ENCODE measurements at places on chromosomes 12 and 14.

DNA sequence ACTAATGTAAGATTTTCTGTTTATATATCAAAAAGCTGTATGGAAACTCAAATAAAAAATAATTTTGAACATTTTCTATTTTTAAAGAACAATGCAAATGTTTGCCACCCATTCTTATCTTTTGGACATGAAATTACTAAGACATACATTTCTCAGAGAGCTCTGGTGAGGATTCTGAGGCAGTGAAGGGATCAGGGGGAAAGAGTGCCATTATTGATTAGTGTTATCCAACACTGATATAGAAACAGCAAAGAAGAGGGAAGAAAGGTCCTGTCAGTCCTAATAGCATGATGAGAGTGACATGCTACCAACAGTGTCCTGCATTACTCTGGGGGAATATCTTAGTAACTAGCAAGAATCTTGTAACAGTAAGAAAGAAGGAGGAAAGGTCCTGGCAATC, 282.2 kb downstream of the RPL10L start:
- no peak for DNase-seq

DNA sequence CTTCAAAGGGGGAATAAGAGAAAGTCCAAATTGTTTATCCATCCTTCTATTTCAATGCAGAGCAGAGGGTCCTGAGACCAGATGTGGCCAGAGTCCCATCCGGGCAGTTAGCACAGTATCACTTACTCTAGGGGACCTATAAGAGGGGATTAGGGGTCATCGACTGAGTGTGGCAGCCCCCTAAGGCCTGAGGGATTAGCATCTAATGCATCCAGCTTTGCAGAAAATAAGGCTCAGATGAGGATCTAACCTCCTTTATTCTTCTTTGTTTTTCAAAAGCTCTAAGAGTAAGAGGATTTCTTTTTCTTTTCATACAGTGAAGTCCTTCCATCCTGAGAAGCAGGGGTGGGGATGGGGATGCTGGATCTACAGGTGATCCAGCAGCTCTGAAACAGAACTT, 43.5 kb downstream of the NEUROD4 start:
- DNase-seq: no peak

DNA sequence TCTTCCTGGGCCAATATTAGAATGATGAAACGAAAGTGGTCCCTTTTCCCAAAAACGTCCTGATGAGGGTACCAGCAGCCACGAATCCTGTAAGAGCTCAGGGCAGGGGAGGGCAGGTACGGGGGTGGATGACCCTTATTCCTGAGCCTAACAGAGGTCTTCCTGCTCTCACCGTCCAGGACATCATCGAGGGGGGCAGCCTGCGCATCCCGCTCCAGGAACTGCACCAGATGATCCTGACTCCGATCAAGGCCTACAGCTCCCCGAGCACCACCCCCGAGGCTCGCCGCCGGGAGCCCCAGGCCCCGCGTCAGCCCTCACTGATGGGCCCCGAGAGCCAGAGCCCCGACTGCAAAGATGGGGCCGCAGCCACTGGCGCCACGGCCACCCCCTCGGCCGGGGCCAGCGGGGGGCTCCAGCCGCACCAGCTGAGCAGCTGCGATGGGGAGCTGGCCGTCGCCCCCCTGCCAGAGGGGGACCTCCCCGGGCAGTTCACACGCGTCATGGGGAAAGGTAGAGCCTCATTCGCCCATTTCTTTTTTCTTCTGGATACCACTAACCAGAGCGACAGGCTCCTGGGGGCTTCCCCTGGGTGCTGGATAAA, 142.5 kb downstream of the GCH1 start:
- DNase-seq: no peak

- no peak for DNase-seq
These were observed 247.9 kb upstream of the RTL1 start for GRCh38 chr14:101151226-101151926.

DNA sequence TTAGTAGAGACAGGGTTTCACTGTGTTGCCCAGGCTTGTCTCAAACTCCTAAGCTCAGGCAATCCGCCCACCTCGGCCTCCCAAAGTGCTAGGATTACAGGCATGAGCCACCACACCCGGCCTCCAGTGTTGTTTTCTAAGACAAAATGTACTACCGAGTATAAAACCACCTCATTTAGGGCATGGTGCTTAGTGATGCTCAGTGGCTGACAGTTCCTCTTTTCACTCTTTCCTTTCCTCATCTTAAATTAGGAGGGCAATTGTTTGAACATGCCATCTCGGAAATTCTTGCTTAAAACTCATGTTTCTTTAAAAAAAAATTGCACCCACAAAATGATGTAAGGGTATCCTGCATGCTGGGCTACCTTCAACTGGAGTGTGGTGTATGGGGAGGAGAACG, 89.0 kb downstream of the RFX4 start:
- DNase-seq: no peak

GRCh38 chr12:1093166-1093751, 102.2 kb downstream of the ERC1 start:
- DNase-seq: no peak

Measured in LNCaP clone FGC (cell line).